Small intestine (tissue), 16 donors: ENCODE measurements at places on chromosomes 11 and 22. TPM values are rescaled to one million over a fixed set of nuclear protein-coding genes. Genes with fewer than 3 reads are reported as not detected.

The CDC42BPG gene
- polyA plus RNA-seq: 12.1 TPM

The ART1 gene
- polyA plus RNA-seq: not detected

The BATF2 gene
- 12.1 TPM for polyA plus RNA-seq

The GUCD1 gene
- polyA plus RNA-seq: 469 TPM

The JAML gene
- polyA plus RNA-seq: 4.2 TPM

The RBM14 gene
- polyA plus RNA-seq: 17.0 TPM
